ENCODE measurements at places on chromosomes 6 and 20. TPM values are rescaled to one million over a fixed set of nuclear protein-coding genes. Genes with fewer than 3 reads are reported as not detected.
A peak's percentile ranks its signal among the peaks of the same experiment; 100 is the strongest.

DNA sequence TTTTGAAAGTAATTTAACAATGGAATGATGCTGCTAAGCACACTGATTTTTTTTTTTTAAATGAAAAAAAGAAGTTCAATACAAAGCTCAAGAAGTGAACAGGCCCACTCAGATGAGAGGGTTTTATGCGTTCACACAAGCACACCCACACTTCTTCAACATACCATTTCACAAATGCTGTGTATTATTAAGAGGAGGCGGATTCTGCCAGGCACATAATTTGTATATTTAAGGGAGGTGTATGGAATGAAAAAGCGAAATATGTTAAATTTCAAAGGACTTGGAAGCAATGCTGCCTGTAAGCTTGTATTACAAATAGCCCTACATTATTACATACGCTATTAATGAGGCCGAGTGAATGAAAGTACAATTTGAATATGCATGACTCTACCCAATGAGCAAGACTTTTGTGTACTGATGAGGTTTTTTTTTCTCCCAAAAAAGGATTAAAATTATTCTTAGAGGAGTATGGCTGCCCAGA lies 123.9 kb downstream of the INSM1 start:
- DNase-seq, result no peak
- no peak overlapping the region for H3K27ac ChIP-seq
- no peaks in the 10 kb centered on the region for H3K4me1 ChIP-seq
- H3K36me3 ChIP-seq, result no peaks in the 10 kb centered on the region

GRCh38 chr6:45148278-45148677 lies 179.9 kb upstream of the RUNX2 start:
- H3K27ac ChIP-seq, result no peak overlapping the region
- H3K27me3 ChIP-seq, result no peaks in the 10 kb centered on the region
- no peak for DNase-seq
- H3K36me3 ChIP-seq, result no peaks in the 10 kb centered on the region
- no peaks in the 10 kb centered on the region for H3K4me1 ChIP-seq
- no peak overlapping the region for H3K4me3 ChIP-seq

- H3K27me3 ChIP-seq, result no peaks in the 10 kb centered on the region
- peak overlapping the region; percentile 89 for H3K27ac ChIP-seq
- peaks cover 30% of the 10 kb centered on the region for H3K4me1 ChIP-seq
- no peak overlapping the region for H3K4me3 ChIP-seq
- peak; percentile 91 for DNase-seq
These were observed 308.1 kb downstream of the FOXC1 start for GRCh38 chr6:1917626-1918371.

DNA sequence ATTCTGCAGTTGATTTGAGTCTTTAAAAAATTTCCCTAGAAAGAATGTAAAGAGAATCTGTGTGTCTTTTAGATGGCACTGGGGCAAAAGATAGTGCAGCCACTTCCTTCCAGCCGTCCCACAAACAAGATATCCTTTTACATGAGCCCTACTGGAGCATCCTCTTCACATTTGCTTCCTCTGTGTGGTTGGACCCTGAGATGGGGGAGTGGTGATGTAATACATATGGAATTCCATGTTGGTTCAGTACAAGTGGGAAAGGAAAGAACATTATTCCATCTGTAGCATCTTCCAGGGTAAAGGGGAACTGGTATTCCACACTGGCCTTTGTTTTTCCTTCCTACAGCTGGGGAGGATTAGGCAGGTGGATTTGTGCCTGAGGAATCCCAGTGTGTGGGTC lies 78.9 kb upstream of the ISM1 start:
- no peaks in the 10 kb centered on the region for H3K4me1 ChIP-seq
- no peaks in the 10 kb centered on the region for H3K27me3 ChIP-seq
- DNase-seq, result no peak
- H3K4me3 ChIP-seq, result no peak overlapping the region

- DNase-seq, result peak; percentile 50
- no peak overlapping the region for H3K4me3 ChIP-seq
- H3K27ac ChIP-seq, result no peak overlapping the region
- H3K36me3 ChIP-seq, result no peaks in the 10 kb centered on the region
- H3K4me1 ChIP-seq, result no peaks in the 10 kb centered on the region
These were observed 298.8 kb upstream of the MAP3K7 start for GRCh38 chr6:90885611-90886056.

BTBD3 gene
- 17.6 TPM for total RNA-seq

PARD6B gene
- 80.3 TPM for total RNA-seq

STK4 gene
- total RNA-seq, result 60.9 TPM

Data from PC-9 (cell line).